SK-MEL-5 (cell line): ENCODE measurements at places on chromosomes 11 and 22.

- DNase-seq, result no peak
Measured at GRCh38 chr11:12243486-12243885, 133.1 kb downstream of the MICAL2 start.

DNA sequence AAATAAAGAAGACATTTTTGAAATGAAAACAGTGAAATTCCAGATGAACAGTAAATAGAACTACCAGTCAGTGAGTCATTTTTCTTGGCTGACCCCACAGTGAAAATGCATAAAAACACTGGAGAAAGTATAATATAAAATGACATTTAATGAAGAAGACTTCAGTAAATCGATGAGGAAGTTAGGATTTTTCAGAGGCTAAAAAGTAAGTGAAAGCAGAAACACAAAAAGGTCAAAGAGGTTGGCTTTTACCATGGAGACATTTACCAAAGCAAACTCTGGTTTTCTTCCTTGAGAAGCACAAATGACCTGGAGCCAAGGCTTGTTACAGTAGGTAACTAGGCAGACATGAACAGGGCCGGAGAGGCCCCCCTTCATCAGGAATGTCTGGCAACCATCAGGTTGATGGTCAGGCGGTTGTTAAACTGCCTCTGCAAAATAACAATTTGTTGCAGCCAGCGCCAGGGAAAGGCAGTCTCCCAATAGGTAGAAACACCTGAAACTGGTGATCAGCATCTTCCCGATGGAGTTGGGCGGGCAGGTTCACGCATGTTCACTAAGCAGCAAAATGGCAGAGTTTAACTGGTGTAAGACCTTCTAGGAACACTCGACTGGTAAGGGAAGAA lies 16.7 kb upstream of the TMEM123 start:
- DNase-seq, result no peak

GRCh38 chr11:2778630-2779498 lies 79.1 kb upstream of the KCNQ1OT1 start:
- DNase-seq, result peak; percentile 6

DNA sequence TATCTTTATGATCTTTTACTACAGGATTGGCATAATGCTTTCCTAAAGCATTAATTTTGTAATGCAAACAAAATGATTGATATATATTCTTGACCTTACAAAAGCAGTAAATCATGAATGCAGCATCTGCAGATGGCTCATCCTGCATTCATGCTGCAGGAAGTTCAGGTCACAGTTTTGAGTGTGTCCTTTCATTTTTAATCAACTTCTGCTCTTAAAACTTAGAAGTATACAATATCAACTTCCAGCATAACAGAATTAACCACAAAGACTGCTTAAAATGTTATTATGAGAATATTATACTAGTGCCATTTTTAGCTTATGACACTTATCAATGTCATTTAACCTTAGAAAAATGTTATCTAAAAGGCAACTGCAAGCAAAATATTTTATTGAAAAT lies 54.0 kb downstream of the SLC36A4 start:
- no peak for DNase-seq

- no peak for DNase-seq
Measured at GRCh38 chr11:65410936-65411680, 11.5 kb upstream of the NEAT1 start.

GRCh38 chr11:5575152-5575551 lies 5.5 kb upstream of the OR52B6 start:
- no peak for DNase-seq

GRCh38 chr11:19349340-19350025 lies 108.7 kb upstream of the E2F8 start:
- DNase-seq, result no peak

DNA sequence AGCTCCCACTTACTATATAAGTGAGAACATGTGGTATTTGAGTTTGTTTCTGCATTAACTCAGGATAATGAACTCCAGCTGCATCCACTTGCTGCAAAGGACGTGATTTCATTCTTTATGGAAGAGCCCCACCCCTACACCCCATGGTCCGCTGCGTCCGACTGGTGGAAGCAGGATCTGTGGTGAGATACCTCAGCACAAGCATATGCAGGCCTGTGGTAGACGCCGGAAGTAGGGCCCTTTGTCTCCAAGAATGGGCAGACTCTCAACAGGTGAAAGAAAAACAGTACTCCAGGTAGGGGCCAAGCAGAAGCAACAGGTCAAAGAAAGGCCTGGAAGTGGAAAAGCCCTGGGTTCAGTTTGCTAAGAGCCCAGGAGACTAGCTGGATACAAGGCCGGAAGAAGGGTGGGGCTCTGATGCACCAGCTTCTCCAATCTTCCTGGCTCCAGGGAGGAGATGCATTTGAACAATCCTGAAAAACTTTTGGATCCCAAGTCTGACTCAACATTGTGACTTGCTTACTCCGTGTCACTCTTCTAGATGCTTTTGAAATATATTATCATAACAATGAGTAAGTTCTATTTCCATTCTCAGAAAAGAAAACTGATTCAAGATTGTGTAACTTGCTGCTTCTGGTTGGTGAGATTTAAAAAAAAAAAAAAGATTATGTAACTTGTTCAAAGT lies 30.4 kb downstream of the NEAT1 start:
- no peak for DNase-seq

GRCh38 chr11:75966537-75967287 lies 151.7 kb downstream of the UVRAG start:
- DNase-seq, result no peak
